ENCODE measurements at places on chromosomes 1 and 21.

DNA sequence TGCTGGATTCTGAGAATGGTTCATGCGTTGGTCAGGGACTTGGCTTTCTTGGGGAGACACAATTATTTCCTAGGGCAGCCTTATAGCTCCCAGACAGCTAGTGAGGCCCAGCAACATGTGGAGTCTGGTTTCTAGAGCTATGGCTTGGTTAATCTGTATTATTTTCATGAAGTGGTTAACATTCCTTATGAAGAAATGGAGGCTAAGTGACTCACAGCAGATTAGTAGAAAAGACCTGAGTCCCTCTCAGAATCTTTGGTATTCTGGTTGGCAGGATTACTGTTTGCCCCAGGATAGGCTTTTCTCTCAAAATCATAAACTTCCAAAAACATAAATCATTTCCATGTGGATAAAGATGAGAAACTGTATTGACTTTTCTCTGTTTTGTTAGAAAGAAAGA is 42.3 kb downstream of the DUSP10 start:
- DNase-seq = no peak

GRCh38 chr1:47708658-47709018 is 270.8 kb downstream of the FOXD2 start:
- DNase-seq = no peak

DNA sequence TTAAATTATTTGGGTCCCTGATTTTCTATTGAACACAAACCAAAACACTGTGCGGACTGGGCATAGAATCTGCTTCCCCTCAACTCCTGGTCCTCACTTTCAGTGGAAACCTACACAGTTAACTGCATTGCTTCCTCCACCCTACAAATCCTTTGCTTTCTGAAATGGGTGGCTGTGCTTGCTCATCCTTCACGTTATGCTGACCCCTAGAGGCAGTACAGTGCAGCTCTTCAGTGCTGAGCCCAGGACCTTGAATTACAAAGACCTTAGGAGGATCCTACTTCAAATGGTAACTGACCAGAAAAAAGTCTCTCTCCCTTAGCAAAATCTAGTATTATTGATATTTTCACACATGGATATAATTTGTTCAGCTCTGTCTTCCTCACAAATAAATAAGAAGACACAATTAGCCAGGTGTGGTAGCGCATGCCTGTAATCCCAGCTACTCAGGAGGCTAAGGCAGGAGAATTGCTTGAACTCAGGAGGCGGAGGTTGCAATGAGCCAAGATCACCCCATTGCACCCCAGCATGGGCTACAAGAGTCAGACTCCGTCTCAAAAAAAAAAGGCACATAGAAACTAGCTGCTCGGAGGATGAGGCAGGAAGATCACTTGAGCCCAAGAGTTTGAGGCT is 63.4 kb upstream of the L1TD1 start:
- DNase-seq = no peak

- no peak for DNase-seq
Measured at GRCh38 chr1:174740249-174740968, 259.3 kb upstream of the CACYBP start.

GRCh38 chr1:45009956-45010854 is 919 bp downstream of the HECTD3 start:
- DNase-seq = no peak

DNA sequence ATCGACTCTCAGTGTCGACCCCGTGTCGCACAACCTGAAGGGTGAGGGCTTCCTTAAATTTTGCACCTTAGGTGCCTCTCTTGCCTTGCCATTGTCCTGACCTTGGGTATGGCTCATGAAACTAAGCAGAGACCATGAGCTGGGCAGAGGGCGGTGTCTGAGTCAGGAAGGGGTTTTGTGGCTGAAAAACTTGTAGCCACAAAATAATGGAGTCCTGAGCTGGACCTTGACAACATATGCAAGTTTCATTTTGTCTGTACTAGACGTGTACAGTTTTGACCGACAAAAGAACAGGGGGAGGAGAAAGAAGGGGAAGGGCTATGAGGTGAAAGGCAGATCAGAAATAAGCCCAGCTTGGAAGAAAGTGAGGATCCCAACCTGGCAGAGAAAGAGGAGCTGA is 8.3 kb upstream of the RUNX1 start:
- no peak for DNase-seq

DNA sequence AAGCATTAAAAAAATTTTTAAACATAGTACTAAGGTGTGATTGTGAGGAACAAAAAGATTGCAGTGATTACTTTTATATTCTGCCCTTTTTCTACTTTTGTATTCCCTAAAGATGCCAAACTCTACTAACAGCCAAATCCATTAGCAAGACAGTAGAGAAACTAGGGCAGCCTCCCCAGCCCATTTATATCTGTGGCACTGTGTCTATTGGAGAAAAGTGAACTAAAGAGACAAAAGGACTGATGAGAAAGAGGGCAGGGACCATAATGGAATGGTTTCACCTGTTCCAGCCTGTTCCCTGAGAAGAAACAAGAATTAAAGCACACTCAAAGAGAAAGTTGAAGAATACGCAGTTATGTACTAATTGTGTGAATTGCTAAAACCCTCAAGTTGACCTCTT is 56.6 kb downstream of the ATG4C start:
- no peak for DNase-seq

- no peak for DNase-seq
Measured at GRCh38 chr1:155607708-155608107, 2.3 kb upstream of the MSTO1 start.

DNA sequence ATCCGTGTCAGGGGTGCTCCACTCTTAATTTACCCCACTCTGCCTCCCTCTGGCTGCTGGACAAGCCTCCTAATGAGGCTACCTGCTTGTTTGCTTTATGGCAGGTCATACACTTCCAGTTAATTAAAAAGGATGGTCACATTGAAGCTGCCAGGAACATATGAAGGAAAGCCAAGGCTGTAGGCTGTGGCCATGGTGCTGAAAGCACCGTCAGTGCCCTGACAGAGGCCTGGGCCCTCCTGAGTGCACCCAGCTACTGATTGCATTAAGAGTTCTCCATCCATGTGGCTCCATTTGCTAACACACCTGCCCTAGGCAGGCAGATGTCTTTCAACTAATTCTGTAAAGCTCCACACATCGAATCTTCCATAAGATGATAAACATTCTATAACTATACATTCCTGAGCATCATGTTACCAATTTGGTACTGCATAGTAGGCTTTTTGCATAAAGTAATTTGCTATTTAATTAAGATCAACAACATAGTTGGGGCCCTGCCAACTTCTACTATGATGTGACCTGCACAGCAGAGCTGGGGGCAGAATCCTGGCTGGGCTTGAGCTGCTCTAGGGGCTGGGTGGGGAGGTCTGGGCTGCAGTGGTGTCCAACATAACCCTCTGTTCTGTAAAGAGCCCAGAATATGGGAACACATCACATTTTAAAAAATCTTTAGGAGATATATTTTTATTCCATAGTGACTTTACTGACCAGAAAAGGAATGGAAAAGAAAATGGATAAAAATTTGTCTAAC is 224.8 kb downstream of the SIPA1L2 start:
- no peak for DNase-seq

GRCh38 chr1:50279622-50280330 is 143.5 kb downstream of the DMRTA2 start:
- no peak for DNase-seq

DNA sequence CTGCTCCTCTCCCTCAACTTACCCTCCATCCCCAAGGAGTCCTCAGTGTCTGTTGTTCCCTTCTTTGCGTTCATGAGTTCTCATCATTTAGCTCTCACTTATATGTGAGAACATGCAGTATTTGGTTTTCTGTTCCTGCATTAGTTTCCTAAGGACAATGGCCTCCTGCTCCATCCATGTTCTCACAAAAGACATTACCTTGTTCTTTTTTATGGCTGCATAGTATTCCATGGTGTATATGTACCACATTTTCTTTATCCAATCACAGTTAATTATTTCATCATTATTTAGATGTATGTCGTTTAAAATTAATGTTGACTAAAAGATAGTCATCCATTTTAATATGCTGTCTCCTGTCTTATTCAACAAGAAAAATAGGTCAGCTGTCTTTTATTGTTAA is 134.1 kb downstream of the CRB1 start:
- no peak for DNase-seq

- DNase-seq = no peak
Measured at GRCh38 chr1:68317543-68317942, 85.2 kb upstream of the WLS start.

- DNase-seq = no peak
Measured at GRCh38 chr1:6652986-6653385, 28.3 kb downstream of the THAP3 start.

- no peak for DNase-seq
Measured at GRCh38 chr1:224333309-224333926, 3.4 kb upstream of the NVL start.

DNA sequence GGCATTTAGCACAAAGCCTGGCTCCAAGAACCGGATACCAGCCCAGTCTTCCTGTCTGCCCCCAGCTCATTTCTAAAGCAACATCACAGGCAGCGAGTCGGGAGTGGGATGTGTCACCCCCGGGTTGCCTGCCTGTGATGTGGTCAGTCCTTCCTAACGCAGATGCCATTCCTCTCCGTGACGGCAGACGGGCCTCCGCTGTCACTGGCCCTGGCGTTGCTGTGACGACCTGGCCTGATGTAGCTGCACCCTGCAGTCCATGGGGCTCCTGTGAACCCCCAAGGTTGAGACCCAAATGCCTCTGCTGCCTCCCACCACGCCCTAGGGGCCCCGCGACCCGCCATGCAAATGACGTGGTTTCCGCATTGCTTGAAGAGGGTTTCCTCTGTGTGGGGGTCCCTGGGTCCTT is 12.3 kb downstream of the TNFRSF1B start:
- DNase-seq = no peak

DNA sequence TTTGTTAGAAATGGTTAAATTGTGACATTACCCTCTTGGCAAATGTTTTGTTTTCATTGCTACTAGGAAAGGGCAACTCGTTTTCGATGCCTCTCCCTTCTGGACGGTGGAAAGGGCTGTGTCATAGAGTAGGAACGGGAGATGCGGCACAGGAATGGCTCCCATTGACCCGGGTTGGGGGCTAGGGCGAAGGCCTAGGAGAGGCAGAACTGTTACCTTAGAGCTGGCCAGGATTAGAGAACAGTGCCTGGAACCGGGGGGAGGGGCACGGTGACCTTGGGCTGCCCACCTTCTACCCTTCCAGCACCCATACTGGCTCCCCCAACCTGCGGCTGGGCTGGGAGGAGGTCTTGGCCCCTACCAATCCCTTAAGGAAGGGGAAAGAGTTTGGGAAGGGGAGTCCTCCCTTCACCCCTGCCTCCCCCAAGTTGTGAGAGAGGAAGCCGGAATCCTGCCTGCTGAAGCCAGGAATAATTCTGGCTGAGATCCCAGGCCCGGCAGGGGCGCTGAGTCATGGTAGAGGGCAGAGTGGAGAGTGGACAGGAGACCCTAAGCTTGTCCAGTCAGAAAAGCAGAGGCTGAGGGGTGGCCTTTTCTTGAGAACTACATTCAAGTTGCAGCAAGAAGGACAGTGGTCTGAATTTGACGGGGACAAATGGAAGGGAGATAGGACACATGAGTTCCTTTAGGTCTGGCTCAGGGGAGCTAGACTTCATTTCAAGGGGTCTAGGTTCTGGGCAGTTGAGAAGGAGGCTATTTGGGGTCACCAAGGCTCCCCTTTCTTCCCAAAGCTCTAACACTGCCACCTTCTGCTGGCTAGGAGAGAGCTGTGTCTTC is 8.2 kb downstream of the LMNA start:
- DNase-seq = no peak

DNA sequence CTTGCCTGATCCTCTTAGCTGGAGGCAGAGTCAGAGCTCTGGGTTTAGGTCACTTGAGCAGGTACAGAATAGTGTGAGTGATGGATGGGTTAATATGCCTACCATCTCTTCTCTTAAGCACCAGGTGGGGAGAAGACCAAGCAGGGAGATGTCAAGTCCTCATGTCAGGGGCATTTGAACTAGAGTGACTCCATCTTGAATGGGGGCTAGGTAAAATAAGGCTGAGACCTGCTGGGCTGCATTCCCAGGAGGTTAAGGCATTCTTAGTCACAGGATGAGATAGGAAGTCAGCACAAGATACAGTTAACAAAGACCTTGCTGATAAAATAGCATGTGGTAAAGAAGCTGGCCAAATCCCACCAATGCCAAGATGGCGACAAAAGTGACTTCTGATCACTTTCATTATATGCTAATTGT is 77.4 kb upstream of the BTG3 start:
- no peak for DNase-seq

- DNase-seq = no peak
Measured at GRCh38 chr1:15323351-15323988, 76.4 kb downstream of the FHAD1 start.

- no peak for DNase-seq
Measured at GRCh38 chr1:52080014-52080415, 23.9 kb downstream of the BTF3L4 start.

DNA sequence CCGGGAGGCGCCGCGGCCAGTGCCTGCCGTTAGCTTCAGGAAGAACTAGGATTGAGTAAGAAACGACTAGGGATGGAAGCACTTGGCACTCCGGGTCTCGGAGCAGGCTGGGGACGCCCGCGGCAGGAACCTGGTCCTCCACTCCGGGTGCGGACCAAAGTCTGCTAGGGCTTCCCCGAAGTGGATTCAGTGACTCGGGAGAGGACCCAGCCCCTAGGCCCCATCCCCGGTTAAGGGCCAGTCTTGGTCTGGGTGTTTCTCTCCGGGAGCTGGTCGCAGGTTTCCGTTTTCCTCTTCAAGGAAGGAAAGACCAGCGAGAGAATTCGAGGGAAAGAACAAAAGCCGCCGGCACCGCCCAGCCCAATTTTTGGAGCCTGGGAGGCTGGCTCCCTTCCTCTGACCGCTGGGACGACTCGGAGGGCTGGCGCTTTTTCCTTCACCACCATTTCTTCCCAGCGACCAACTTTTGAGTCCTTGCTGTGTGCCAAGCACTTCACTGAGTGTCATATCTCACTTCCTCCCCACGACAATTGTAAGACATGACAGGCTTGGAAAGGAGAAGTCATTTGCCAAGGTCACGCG is 16.8 kb upstream of the STMN1 start:
- no peak for DNase-seq

- DNase-seq = no peak
Measured at GRCh38 chr1:44717653-44718052, 13.3 kb downstream of the RNU5D-1 start.

DNA sequence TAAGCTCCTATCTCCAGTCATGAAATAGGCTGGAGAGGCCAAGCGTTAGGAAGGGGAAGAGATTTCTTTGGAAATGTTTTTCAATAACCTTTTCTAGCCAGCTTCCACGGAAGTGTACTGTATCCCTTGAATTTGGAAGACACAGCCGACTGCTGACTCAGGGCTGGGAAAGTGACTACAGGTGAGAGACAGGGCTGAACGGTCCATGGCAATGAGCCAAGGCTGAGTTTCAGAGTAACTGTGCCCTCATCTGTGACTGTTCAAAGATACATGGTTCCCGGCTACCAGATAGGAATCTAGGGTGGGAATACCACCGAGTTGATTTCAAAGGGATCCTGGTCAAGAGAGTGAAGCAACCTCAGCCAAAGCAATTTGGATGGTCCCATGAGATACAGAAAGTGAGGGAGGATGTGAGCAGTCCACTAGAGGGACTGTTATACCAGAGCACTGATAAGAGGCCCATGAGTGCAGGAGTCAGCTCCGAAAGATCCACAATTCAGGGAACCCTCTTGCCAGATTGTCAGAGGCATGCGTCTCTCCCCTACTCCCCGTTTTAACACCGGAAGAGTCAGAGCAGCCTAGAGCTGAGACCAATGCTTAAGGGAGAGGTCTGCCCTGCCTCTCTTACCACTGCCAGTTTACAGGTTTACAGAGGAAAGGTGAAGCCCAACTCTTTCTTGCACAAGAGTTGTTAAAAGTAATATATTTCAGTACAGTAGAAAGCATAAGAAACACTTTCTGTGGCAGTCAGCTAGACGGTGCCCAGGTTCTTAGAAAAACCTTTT is 3.2 kb upstream of the KRTAP19-8 start:
- DNase-seq = no peak

Measured in cortex of kidney (tissue), 1 donor.